ENCODE measurements at places on chromosomes 12 and 14. TPM values are rescaled to one million over a fixed set of nuclear protein-coding genes. Genes with fewer than 3 reads are reported as not detected.

GRCh38 chr12:2858334-2858733 is 1.5 kb upstream of the TEX52 start:
- DNase-seq = peak; percentile 12

- no peak for DNase-seq
Measured at GRCh38 chr12:69354556-69355187, 4.9 kb upstream of the YEATS4 start.

- no peak for DNase-seq
Measured at GRCh38 chr12:12600659-12601058, 11.0 kb upstream of the CREBL2 start.

- no peak for DNase-seq
Measured at GRCh38 chr14:86604561-86604960, 1074.6 kb downstream of the FLRT2 start.

DNA sequence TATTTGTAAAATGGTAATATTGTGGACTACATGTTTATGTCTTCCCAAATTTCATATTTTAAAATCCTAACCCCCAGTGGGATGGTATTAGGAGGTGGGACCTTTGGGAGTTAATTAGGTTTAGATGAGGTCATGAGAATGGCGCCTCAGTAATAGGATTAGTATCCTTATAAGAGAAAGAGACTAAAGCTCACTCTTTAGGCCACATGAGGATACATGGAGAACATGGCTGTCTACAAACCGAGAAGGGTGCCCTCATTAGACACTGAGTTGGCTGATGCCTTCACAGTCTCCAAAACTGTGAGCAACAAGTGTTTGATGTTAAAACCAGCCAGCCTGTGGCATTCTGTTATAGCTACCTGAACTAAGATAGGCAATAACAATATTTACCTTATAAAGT is 58.3 kb upstream of the OTOGL start:
- no peak for DNase-seq

Gene FERMT2
- 116 TPM for total RNA-seq
